ENCODE measurements at places on chromosomes 1 and 21.

- DNase-seq, result no peak
Observed at GRCh38 chr1:193588311-193589082, 402.1 kb upstream of the B3GALT2 start.

GRCh38 chr1:118487091-118487490, 302.1 kb upstream of the SPAG17 start:
- no peak for DNase-seq

- no peak for DNase-seq
Observed at GRCh38 chr1:243234978-243235647, 20.0 kb downstream of the CEP170 start.

DNA sequence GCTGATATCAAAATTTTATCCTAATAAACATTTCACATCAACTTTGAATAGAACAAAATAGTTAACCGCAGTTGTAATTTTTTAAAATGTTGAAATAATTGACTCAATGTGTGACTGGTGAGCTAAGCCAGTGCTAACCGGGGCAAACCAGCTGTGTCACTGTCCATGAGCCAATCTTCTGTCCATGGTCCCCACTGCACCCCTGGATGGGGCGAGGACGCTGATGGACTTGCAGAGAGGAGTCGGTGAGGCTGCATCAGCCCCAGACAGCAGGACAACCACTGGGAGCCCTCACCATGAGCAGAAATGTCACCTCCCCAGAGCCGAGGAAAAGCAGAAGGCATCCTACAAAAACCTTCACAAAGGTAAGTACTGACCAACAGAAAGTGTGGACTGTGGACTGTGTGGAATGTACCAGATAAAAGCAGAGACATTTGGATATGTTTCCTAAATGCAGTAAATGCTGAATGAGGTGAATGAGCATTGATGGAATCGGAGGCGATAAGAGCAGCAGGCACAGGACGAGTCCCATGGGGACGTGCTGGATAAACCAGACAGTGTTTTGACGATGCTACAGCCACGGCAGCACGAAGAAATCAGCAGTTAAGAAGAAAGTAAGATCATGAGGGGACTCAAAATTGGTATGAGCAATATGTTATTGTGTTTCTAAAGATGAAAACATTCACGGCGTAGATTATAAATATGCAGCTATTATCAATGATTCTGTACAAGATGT, 115.0 kb upstream of the BACE2 start:
- DNase-seq, result no peak

GRCh38 chr1:219177363-219177762, 3.7 kb downstream of the LYPLAL1 start:
- no peak for DNase-seq

GRCh38 chr1:24015221-24016210, 35.4 kb upstream of the SRSF10 start:
- no peak for DNase-seq

GRCh38 chr1:193221651-193222050, 35.2 kb upstream of the B3GALT2 start:
- DNase-seq, result no peak

DNA sequence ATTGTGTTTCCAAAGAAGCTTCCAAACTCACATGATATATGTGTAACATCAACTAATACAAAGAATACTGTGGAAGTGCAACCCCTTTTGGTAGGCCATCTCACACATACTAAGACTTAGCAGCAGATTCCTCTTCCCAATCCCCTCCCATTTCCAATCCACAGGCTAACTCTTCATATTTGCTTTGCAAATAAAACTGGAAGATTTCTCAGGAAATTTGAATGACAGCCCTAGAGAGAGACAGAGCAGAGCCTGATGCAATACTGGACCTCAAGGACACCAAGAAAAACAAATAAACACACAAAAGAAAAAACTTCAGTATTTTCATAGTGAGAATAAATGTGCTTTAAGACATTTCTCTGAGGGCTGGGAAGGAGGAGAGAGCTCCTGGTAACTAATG, 190.2 kb upstream of the BRINP3 start:
- DNase-seq, result no peak

DNA sequence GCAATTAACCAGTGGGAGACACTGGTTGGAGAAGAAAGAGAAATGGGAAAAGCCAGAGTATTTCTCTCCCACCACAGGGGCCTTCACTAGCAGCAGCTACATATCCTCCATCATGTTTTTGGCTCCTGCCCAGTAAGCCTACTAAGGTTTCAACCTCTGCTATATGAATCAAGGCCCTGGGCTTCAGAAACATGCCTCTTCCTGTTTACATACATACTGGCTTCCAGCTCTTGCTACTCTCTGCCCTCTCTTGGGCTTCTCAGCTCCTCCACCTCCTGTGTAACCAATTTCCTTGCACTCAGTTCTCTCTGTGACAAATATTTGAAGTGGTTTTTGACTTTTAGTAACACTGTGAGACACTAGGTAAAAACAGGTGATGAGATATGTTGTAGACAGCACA, 80.8 kb downstream of the LRRC7 start:
- DNase-seq, result no peak

- no peak for DNase-seq
Observed at GRCh38 chr1:67830226-67830625, 3.0 kb downstream of the GNG12 start.

DNA sequence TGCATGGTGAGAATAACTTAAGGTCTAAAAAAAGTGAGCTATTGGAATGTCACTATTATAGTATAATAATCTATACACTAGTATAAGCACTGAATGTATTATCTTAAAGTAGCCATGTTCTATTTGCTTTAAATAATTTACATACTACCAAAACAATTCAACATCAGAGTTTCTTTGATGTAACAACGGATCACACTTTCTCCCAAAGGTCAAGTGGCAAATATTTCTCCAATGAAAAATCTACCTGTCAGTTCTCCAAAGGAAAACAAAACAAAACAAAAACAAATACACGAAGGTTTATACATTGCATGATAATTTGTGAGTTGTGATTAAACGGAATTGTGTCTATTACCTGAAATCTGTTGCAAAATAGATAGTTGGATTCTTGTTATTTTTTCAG, 581.4 kb downstream of the USP25 start:
- no peak for DNase-seq

DNA sequence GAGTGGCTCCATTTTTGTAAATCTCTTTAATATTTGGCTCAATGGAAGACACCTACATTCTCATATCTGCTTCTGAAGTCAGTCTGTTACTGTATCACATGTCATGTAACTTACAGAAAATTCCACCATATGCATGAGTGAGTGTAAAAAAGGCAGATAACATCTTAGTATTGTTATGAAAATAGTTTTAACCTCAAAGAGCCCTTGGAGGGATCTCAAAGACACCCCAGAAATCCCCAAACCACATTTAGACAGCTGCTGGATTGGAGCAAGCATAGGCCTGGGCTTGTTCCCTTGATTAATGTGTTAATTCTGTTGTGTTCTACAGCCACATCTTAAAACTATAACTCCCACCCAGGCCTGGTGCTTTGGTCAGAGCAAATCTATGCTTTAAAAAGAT, 16.9 kb downstream of the MACO1 start:
- no peak for DNase-seq

DNA sequence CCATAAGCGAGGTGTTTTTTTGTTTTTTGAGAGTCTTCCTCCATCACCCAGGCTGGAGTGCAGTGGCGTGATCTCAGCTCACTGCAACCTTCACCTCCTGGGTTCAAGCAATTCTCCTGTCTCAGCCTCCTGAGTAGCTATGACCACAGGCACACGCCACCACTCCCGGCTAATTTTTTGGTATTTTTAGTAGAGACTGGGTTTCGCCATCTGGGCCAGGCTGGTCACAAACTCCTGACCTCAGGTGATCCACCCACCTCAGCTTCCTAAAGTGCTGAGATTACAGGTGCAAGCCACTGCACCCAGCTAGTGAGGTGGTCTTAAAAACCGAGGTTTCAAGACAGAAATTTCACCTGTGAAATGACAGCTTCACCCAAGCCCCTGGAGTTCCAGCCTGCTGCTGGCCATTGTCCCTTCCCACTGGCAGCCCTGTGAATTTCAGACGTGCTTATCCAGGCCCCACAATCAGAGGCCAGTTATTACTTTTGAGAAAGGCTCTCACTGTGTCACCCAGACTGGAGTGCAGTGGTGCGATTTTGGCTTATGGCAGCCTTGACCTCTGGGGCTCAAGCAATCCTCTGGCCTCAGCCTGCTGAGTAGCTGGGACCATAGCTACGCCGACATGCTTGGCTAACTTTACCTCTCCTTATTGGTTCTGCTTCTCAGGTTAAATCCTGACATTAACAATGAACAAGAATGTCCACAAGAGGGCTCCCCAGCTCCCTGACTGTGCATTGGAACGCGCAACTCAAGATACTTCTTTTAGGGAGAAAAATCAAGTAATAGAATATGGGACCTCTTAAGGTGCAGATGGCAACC, 19.4 kb downstream of the ENO1 start:
- DNase-seq, result no peak

DNA sequence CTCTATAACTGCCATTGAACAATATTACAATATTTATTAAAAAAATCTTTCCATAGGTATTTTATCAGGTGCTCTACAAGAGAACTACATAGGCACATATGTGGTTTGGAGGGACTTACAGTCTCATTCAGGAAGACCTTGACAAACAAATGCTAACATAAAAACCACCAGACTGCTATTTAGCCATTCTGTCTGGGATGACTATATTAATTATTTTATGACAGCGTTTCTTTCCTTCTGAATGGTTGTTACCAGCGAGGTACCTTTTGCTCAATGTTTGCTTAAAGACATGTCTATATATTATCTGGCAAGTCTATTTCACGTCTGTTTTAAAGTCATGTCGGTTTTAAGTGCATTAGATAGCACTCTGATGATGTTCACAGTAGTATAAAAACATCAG, 69.7 kb downstream of the RUNX1 start:
- no peak for DNase-seq

DNA sequence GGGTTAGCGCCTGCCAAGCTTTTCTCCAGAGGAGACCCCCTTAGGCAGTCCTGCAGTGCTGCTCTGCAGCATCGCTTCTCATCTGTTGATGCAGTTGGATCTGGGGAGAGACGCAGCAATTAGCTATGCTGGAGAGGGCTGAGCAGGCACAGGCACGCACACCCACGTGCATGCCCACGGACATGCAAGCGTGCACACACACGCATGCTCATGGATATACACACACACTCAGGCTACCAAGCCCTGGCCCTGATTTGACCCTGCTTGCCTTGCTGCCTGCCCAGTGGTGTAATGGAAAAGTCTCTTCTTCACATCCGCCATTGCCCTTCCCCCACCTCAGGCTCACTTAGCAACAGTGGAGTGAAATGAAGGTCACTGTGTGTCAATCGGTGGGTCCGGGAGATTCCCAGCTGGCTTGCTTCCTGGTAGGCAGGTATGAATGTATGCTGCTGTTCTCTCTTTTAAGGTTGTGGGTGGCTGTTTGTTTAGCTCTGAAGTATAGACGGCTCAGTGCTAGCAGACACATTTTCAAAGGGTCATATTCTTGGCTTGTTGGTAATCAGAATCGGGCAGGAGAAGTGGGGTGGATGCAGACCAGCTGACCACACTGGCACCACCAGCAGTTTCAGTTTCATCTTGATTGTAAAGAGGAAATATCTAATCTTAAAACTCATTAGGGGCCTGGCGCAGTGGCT, 9.5 kb downstream of the ATP1B1 start:
- DNase-seq, result no peak

GRCh38 chr1:161106431-161106830, 8.3 kb downstream of the KLHDC9 start:
- no peak for DNase-seq

DNA sequence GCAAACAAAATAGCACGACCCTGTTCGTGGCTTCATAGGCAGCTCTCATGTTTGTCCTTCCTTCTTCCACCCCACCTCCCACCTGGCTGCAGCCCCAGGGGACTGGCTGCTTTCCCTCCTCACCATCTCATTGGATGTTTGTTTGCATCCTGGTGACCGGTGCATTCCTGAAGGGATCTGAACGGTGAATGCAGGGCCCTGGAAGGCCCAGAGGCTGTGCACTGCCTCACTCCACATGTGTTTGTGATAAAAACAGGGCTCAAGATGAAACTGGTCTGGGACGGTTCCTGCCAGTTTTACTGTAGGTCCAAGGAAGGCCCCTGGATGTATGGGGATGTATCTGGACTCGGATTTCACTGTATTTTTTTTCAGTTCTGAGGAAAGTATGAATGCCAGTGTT, 42.8 kb downstream of the CNN3 start:
- DNase-seq, result no peak

- no peak for DNase-seq
Observed at GRCh38 chr1:243968413-243968812, 82.7 kb upstream of the ZBTB18 start.

GRCh38 chr21:15281714-15282113, 216.9 kb upstream of the NRIP1 start:
- DNase-seq, result no peak

DNA sequence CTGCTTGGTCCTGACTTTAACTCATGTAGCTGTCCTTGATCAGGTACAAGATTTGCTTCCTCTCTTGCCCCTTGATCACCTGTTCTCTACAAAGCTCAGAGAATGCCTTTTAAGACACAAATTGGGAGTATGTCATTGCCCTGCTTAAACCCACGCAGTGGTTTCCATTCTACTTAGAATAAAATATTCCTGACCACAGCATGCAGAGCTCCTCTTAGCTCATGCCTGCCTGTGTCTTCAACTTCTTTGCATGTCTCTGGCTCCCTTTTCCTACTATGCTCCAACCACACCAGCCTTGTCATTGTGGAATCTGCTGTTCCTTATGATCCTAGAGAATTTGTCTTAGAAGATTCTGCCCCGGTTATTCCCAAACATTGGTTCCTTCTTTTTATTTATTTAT, 393.1 kb downstream of the RRAGC start:
- DNase-seq, result no peak

DNA sequence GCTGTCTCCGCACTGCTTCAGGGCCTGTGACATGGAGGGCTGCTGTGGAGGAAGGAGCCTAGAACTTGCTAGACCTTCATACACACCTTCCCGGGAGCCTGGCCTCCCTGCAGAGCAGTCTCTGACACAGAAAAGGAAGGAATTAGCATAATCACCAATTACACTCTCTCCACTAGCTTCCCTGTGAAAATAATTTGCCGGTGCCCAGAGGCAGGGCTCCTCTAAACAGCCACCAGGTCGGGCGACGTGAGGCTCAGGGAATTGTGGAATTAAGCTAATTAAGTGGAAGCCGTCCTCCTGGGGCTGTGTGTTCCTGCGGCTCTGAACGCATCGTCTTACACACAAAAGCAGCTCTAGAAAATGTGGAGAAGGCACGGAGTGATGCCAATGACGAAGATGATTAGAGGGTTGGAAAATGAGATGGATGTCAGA, 82.6 kb downstream of the NENF start:
- no peak for DNase-seq

GRCh38 chr1:63723602-63724001, 50.2 kb upstream of the ROR1 start:
- no peak for DNase-seq

All from stimulated activated CD8-positive, alpha-beta memory T cell treated with anti-CD3 and anti-CD28 coated beads, Interleukin-15, amount 100 ng/mL, for 24 hours (primary cell).